M059J (cell line): ENCODE measurements at places on chromosomes 6 and 20.

DNA sequence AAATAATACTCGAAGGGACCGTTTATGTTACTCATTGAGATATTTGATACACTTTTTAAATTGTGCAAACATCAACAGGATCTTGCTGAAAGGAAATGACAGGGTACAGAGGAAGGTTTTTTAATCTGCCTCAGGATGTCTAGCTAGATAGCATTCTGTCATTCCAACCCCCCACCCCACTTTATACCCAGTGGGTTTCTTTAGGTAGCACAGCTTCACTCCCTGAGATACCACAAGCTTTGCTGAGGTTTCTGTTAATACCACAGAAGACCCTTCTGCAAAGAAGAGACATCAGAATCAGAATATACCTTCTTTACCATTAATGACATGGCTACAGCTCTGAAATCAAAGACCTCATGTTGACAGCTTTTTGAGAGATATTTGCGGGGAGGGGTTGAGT is 1.3 kb downstream of the PHACTR2 start:
- peak; percentile 32 for DNase-seq

- no peak for DNase-seq
These were observed 168.9 kb downstream of the CDK19 start for GRCh38 chr6:110646419-110646698.

DNA sequence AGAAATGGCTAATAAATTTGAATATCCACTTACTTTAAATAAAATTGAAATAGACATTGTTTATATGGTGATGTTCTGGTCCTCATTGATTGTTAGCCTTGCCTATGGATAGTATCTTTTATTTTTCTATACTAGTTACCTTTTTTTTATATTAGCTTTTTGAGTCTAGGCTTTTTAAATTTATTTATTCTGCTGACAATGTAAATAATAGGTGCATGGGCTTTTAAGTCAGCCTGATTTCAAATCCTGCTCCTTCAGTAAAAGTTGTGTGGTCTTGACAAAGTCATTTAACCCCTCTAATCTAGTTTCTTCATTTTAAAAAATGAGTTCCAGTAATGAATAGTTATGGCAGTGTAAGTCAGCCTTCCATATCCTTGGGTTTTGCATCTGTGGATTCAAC is 38.6 kb downstream of the FAM162B start:
- no peak for DNase-seq

DNA sequence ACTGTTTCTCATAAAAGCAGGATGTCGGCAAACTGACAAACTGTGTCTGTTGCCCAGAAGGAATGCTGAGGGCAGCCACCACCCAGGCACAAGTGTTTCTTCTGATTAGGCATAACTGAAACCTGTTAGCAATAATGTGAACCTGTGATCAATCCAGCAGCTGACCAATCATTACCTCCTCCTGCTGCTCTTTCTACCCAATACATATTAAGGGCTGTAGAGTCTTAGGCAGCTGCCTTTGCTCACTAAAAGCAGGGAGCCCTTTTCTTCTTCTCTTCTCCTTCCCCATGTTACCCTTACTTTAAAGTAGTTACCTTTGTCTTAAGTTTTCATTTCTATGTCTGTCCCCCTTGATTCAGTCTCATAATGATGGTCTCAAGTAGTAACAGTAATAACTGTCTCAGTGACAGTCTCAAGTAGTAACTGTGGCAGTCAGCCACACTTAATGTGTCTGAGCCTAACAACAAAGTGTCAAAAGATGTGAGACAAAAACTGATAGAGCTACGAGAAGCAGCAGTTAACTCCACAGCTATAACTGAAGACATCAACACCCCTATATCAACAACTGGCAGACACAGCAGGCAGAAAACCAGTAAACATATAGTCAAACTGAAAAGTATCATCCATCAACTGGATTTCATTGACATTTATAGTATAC is 37.0 kb downstream of the RANBP9 start:
- DNase-seq = no peak

GRCh38 chr6:43579171-43579570 is 3.2 kb downstream of the POLH start:
- DNase-seq = peak; percentile 41

DNA sequence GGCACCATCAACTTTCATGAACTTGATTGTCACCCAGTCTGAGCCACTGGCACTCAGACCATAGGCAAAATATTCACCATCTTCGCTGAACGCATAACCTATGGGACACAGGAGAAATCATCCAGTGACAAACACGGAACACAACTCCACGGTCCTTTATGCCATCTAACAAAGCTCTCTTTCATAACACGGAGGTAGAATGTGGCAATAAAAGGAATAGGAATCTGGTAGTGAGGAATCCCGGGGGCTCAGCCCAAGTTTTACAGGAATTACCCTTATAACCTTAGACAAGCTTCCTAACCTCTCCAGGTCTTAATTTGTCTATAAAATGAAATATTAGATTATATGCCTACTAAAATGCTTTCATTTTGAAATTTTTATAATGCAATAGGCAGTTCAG is 29.4 kb downstream of the PREP start:
- no peak for DNase-seq

DNA sequence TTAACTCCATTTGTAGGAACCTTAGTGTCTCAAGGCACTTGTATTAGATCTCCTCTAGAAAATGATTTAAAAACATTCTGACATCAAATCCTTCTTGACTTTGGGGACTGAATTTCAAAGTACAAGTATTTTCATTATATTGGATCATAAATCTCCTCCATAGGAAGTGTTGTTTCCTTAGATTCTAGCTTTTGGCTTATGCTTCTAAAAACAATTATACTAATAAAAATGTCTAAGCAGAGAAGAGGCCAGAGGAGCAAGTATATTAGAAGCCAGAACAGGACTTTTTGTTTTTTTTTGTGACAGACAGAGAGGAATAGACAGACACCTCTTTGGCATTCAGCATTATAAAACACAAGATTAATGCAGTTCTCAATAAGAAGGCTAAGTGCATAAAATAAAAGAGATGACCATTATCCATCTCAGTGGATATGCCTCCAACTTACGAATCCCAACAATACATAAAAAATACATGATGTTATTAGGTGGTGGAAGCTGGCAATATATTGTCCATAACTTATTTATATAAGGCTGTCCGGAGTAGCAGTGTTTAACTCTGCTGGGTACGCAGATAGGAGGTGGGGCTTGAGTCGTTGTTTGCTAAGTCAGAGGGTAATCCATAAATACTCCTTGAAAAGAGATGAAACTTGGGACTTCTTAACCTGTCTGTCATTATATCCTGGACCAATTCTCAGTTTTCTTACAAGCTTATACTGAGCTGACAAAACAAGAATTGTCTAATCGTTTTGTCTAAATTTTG is 31.9 kb upstream of the NOX3 start:
- no peak for DNase-seq

- DNase-seq = no peak
These were observed 124.6 kb downstream of the EYA2 start for GRCh38 chr20:47019121-47019824.

GRCh38 chr6:104170401-104170800 is 689.3 kb downstream of the HACE1 start:
- DNase-seq = no peak

DNA sequence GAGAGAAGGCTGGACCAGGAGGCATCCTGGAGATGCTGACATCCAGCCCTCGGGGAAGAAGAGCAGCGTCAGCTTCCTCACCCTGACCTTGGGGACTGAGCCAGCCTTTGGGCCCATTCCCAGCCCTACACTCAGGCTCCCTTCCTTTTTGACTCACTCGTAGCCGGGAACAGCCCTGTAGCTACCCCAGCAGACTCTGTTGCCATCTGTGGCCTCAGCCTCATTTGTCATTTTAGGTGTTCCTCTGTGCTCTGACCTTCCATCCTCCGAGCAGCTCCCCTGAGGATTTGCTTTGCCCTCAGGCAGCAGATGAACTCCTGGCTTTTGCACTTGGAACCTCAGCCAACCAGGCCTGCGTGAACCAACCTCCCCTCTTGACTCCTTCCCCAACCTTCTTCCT is 67.5 kb downstream of the ELOVL2 start:
- DNase-seq = peak; percentile 77

GRCh38 chr20:19361790-19362189 is 149.3 kb downstream of the SLC24A3 start:
- DNase-seq = no peak

DNA sequence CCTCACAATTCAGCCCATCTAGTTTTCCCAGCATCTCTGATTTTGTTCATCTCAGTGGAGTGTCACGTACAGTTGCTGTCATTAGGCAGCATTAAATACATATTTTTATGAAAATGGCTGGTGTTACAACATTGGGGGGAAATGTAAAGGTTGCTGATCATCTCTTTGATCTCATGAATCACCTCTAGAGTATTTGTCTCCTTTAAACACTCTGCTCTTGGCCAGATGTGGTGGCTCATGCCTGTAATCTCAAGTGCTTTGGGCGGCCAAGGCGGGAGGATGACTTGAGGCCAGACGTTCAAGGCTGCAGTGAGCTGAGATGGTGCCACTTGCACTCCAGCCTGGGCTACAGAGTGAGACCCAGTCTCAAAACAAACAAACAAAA is 128.1 kb downstream of the IPCEF1 start:
- DNase-seq = no peak
